ENCODE measurements at places on chromosomes 7 and 10.

DNA sequence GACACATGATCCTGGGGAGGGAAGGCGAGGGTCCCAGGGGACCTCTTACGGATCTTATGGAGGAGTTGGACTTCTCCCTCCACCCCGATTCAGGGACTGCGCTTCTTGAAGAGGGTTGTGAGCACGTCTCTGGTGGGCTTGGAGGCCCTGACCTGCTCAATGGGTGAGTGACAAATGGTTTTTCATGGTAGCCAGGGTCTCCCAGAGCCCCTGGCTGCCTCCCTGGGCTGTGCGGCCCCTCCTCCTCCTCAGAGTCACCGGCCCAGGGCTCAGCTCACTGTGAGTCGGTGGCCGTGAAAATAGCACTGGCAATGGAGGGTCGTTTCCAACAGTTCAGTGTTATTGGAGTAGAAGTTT, 26.6 kb downstream of the INPP5A start:
- DNase-seq: no peak
- H3K27ac ChIP-seq: no peak overlapping the region
- no peaks in the 10 kb centered on the region for H3K36me3 ChIP-seq
- H3K4me3 ChIP-seq: no peak overlapping the region
- no peaks in the 10 kb centered on the region for H3K27me3 ChIP-seq

DNA sequence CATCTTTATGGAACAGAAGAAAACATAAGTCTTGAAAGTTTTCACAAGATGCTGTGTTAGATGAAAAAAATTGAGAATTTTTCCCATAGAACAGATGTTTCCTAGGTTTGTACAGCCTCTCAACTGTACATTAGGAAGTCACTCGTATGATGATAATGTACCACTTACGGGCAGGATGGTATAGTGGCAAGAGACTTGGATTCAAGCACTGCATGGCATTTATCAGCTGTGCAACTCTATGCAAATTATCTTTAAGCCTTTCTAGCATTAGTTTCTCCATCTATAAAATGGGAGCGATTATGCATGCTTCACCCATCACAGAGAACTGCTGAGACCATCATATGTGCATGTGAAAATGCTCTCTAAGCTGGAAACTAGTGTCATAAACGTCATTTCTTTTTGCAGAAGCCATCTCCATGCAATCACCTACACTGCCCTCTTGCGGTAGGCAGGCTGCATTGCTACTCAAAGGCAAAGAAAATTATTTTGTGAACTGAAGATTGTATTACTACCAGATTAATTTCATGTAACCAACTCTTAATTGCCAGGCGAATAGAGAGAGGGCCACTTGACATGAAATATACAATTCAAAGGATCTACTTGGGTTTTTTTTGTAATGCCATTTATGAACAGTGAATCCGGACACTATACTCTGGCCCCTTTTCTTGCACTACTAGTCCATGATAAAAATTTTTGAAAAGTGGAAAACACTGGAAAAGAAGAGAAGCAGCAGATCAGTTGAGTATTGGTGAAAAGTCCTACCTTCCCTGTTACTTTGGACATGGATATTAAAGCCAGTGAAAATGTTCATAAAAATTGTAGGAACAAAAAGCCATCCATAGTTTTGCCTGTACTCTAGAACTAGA, 102.3 kb downstream of the JAZF1 start:
- H3K4me3 ChIP-seq: no peak overlapping the region
- DNase-seq: peak; percentile 56
- H3K27ac ChIP-seq: no peak overlapping the region
- H3K4me1 ChIP-seq: peaks cover 5% of the 10 kb centered on the region
- H3K27me3 ChIP-seq: no peaks in the 10 kb centered on the region

- H3K4me1 ChIP-seq: no peaks in the 10 kb centered on the region
- H3K4me3 ChIP-seq: no peak overlapping the region
- no peaks in the 10 kb centered on the region for H3K27me3 ChIP-seq
- H3K36me3 ChIP-seq: no peaks in the 10 kb centered on the region
- no peak for DNase-seq
These were observed 166.8 kb downstream of the IQUB start for GRCh38 chr7:123367484-123368122.

GRCh38 chr7:157464111-157464970, 127.5 kb downstream of the DNAJB6 start:
- no peaks in the 10 kb centered on the region for H3K36me3 ChIP-seq
- no peak overlapping the region for H3K4me3 ChIP-seq
- H3K4me1 ChIP-seq: peaks cover 11% of the 10 kb centered on the region

DNA sequence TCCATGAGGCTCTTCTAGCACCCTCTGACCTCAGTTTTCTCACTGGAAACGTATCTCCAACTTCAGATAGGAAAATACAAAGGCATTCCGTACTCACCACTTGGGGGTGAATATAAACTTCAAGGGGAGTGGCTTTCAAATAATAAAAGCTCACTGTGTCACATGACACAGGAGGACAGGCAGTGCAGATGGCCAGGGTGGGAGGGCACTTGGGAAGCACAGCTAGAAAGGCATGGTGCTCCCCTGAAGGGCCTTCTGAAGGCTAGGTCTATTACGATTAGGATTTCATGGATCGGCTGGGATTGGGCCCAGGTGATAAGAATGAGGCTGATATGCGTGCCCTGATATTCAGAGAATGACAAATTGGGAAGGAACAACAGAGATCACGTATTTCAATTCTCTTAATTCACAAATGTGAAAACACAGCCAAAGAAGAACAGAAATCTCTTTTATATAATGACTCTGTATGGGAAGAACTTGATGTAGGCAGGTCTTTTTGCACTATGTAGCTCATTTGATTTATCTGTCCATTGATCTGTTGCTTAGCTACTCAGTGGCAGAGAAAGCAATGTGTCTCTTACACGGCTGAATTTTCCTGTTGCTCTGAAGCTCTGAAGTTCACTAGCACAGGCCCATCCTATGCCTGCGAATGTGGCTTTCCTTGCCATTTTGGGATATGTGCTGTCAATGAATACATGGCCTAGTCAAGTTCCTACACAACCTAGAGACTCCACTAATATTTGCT, 83.0 kb downstream of the BEND7 start:
- no peaks in the 10 kb centered on the region for H3K36me3 ChIP-seq
- H3K27me3 ChIP-seq: peaks cover 34% of the 10 kb centered on the region
- H3K4me1 ChIP-seq: peaks cover under 1% of the 10 kb centered on the region
- no peak overlapping the region for H3K4me3 ChIP-seq

- H3K4me1 ChIP-seq: no peaks in the 10 kb centered on the region
- H3K27ac ChIP-seq: no peak overlapping the region
- no peaks in the 10 kb centered on the region for H3K36me3 ChIP-seq
- no peak for DNase-seq
- H3K27me3 ChIP-seq: no peaks in the 10 kb centered on the region
These were observed 633.8 kb upstream of the IGFBP3 start for GRCh38 chr7:46554688-46555422.
